Karpas-422 (cell line): ENCODE measurements at places on chromosomes 1 and 21. TPM values are rescaled to one million over a fixed set of nuclear protein-coding genes. Genes with fewer than 3 reads are reported as not detected.

The HES5 gene
- not detected in 2 replicates for total RNA-seq

GRCh38 chr1:205706601-205707502, 26.5 kb upstream of the SLC45A3 start:
- no peaks in the 10 kb centered on the region for H3K27me3 ChIP-seq
- no peaks in the 10 kb centered on the region for H3K4me1 ChIP-seq
- H3K27ac ChIP-seq, result no peak overlapping the region
- no peak overlapping the region for H3K4me3 ChIP-seq
- DNase-seq, result no peak
- peaks cover 29% of the 10 kb centered on the region; the same call in 1 of the 2 replicates for H3K36me3 ChIP-seq

The LCE2C gene
- total RNA-seq, result not detected in 2 replicates

DNA sequence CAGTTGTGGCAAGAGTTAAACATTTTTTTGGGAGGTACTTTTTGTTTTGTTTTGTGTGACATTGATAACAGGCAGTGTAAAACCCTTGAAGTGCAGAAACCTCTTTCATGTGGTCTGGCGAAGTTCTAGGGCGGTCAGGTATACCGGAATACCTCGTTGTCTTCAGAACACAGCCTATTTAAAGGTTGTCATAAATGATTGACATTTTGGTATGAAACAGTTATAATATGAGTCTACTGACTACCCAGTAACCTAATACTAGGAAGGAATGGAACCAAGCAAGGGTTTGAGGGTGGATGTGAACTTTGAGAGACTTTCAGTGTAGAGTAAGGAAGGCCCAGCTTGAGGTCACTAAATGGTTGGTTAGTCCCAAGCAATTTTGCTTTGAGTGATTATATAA, 40.5 kb downstream of the PATJ start:
- H3K27ac ChIP-seq, result no peak overlapping the region
- no peaks in the 10 kb centered on the region for H3K4me1 ChIP-seq

- no peaks in the 10 kb centered on the region for H3K27me3 ChIP-seq
- H3K4me3 ChIP-seq, result no peak overlapping the region
- no peak overlapping the region for H3K27ac ChIP-seq
- no peaks in the 10 kb centered on the region for H3K36me3 ChIP-seq
- peak; percentile 65 for DNase-seq
Measured at GRCh38 chr1:177783051-177783450, 186.8 kb downstream of the SEC16B start.

The CHAF1B gene
- total RNA-seq, result 2.3 and 5.6 TPM in 2 replicates

GRCh38 chr1:36733748-36734147, 251.0 kb upstream of the CSF3R start:
- H3K27me3 ChIP-seq, result no peaks in the 10 kb centered on the region
- no peaks in the 10 kb centered on the region for H3K36me3 ChIP-seq
- H3K27ac ChIP-seq, result no peak overlapping the region
- H3K4me1 ChIP-seq, result peaks cover 47% of the 10 kb centered on the region
- DNase-seq, result no peak
